CD4-positive, alpha-beta memory T cell (primary cell): ENCODE measurements at places on chromosomes 7 and 10.

DNA sequence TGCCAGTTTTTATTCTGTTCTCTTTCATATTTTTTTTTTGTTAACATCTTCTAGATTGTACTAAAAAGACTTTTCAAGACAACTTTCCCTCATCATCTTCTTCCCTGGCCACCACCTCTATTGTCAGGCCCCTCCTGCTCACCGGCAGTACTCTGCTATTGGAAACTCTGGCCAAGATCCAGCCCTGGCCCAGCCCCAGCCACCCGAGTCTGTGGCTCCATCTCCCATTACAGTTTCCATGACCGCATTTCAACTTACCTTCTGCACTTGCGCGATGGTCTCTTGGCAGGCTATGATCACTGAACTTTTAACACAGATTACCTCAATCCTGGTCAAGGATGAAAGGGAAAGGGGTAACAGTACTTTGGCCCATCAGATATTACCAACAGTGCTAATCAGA, 137.7 kb upstream of the POM121L12 start:
- no peak for DNase-seq

DNA sequence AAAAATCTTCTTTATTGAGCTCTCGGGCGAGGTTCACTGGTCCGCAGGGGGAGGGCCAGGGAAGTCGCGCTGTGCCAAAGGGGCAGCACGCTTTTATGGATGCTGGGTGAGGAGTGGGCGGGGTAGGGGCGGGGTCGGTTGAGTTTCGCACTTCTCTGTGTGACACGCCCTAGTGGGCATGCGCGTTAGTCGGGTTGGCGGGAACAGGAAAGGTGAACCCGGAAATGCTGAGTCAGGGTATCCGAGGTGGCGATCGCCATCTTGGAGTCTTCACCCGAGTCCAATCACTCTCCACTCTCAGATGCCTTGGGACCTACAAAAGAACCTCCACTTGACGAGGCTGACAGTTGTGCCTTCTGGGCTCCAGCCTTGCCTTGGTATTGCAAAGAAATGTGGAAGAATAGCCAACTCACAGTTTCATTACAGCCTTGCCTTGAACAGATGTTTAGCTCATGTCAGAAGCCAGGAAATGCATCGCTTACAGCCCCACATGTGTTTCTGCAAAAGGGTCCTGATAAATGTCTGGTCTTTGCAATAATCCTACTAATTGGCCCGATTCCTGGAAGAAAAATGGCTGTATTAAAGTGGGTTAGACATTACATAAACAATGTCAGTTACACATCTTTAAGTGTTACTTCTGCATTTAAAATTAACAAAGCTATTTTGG, 64.1 kb downstream of the AHR start:
- no peak for DNase-seq

- DNase-seq, result no peak
Measured at GRCh38 chr7:122352454-122352853, 47.9 kb upstream of the FEZF1 start.

- DNase-seq, result no peak
Measured at GRCh38 chr10:35789996-35790395, 147.9 kb upstream of the FZD8 start.

- DNase-seq, result no peak
Measured at GRCh38 chr10:118473305-118473960, 122.0 kb downstream of the PRLHR start.

GRCh38 chr10:71360735-71361134, 36.0 kb upstream of the CDH23 start:
- no peak for DNase-seq

- no peak for DNase-seq
Measured at GRCh38 chr10:49628599-49628998, 14.8 kb downstream of the CHAT start.

DNA sequence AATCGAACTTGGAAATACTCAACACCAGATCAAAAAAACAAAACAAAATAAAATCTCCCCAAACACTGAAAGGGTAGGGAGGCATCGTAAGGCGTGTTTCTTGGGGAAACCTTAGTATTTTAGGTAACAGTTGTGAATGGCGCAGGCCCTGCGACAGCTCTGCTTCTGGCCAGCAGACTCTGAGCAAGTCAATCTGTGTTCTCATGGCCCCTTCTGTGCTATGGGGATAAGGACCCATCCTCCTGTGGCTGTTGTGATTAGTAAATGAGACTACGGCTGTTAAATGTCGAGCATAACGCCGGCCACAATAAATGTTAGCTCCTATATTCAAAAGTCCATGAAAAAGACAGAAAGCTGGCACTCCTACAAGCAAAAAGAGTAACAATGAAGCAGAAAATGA, 27.0 kb downstream of the RPP38 start:
- DNase-seq, result no peak

- no peak for DNase-seq
Measured at GRCh38 chr7:42107484-42108240, 129.3 kb downstream of the GLI3 start.
